ENCODE measurements at places on chromosomes 12 and 14.

DNA sequence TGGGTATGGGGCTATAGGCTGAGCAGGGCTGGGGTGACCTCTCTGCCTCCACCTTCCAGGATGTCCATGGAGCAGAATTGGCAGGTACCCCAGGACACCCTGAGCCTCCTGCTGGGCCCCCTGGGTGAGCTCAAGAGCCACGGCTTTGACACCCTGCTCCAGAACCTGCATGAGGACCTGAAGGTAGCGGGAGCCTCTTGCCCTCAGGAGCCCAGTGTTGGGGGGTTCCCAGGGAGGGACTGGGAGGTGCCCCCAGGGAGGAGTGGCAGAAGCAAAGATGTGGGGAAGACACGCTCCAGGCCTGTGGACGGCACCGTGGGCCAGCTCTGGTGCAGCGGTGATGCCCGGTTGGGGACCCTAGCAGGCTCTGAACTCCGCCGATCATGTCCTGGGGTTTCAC, 8.3 kb downstream of the TNFAIP2 start:
- no peak for DNase-seq

GRCh38 chr12:51717326-51717925, 126.4 kb downstream of the SCN8A start:
- DNase-seq = no peak

DNA sequence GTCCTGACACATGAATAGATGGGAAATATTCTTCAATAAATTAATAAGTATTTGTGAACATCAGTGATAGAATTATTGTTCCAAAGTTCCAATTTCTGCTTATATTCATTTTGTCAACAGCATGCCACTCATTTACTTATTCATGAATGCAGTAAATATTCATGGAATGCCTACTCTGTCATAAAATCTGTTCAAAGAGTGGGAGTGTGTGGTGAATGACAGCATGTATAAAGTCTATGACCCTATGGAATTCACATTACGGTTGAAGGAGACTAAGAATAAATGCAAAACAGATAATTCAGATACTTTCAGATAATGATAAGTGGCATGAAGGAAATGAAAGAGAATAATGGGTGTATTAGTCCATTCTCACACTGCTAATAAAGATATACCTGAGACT, 494.7 kb downstream of the NRXN3 start:
- no peak for DNase-seq

DNA sequence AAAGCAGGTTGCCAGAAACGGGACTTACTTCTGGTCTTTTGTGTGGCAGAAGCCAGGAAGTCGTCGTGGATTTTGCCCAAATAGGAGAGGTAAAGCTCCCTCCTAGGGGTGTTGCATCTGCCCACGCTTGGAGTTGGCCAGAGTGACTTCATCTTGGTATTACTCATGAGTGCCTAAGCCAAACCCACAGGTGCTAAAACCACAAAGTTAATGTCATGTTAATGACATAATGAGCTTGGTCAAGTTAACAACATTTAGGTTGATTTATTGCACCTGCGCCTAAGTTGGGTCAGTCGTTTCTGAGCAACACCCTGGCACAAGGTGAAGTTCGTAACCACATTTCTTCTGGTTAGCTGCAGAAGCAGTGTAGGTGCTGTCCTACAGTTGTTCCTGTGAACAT, 225.2 kb downstream of the FUT8 start:
- DNase-seq = peak; percentile 29

DNA sequence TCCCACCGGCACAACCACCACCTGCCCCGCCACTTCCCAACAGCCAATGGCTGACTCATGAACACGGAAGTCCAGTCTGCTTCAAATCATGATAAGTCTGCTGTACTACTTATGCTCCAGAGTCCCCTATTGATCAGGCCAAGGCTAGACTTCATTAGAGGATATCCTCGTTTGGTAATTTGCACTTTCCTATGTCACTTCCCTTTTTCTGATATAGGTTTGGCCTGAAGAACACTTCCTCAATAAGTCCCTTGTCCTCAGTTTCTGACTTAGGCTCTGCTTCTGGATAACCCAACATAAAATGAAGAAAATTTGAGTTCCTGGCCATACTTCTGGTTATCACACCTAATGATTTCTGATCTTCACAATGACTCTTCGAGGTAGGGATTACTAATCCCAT, 45.3 kb downstream of the IFNG-AS1 start:
- DNase-seq = no peak

- DNase-seq = no peak
Observed at GRCh38 chr14:20501346-20501745, 4.0 kb upstream of the RNASE10 start.

DNA sequence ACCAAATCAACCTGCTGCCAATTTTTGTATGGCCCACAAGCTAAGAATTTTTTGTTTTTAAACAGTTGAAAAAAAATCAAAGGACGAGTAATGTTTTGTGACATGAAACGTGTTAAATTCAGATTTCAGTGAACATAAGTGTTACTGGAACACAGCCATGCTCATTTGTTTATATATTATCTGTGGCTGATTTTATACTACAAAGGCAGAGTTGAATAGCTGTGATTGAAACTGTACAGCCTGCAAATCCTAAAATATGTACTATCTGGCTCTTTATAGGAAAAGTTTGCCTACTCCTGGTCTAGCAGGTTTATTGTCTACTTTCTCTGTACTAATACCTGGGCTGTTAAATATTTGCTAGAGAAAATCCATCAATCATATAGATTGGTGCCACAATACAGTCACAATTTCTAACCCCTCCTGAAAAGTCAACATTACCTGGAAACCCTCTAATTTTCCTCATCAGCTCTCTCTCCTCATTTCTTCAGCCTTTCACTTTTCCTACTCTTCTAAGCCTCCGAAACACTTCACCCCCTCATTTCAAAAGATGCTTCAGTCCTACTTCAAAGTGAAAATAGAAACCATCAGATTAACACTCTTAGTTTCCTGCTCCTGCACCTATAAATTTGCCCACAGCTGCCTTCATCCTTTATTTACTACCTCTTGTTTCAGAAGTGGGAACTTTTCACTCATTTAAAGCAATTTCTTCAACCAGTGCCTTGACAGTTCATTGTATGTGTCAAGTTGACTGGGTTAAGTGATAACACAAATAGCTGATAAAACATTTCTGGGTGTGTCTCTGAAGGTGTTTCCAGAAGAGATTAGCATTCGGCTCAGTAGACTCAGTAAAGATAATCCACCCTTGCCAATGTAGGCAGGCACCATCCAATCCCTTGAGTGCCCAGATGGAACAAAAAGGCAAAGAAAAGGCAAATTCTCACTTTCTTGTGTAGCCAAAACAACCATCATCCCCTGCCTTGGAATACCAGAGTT, 18.0 kb upstream of the C2CD5 start:
- DNase-seq = no peak

- no peak for DNase-seq
Observed at GRCh38 chr12:25434515-25434914, 118.6 kb downstream of the LMNTD1 start.

DNA sequence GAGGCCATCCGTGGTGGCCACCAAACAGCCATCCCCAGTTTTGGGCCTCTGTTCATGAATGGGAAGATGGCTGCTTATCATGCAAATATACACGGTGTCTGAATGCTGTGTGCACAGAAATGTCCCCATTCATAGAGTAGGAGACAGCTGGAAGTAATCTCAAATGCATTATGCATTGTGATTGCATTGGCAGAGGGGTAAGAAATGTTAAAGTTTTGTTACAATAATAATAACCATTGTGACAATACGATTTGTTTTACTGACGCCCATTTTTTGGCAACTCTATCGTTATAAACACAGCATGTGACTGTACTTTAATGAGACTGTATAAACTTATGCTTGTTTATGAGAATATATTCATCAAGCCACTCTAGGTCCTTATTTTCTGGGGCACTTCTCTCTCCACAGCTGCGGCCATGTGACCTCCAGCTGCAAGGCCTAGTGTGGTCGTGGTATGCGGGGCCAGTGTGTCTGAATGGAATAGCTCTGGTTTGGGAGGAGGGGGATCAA, 474.3 kb downstream of the VRK1 start:
- no peak for DNase-seq

DNA sequence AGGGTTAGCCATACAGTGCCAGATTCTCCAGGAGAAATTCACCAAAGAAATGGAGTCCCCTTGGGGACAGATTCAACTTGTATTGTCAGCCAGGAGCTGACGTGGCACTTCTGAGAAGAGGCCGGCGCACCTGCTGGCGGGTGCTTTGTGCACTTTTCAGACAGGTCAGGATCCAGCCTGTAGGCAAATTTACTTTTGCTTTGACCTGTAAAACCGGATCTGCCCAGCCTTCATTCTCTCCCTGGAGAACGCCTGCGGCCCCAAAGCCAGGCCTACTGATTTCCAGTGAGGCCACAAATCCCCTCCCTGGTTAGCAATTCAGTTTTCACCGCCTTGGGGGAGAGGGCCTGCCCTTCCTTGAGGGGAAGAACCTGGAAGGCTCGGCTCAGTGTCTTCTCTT, 17.4 kb downstream of the P2RX4 start:
- DNase-seq = no peak

All from CD4-positive, alpha-beta T cell treated with Interleukin-21 for 1 hour (primary cell).